Nephron progenitor cell (in vitro differentiated cells): ENCODE measurements at places on chromosomes 1 and 21.

GRCh38 chr1:2098839-2099785 lies 48.9 kb downstream of the PRKCZ start:
- DNase-seq: no peak

- peak; percentile 43 for DNase-seq
Observed at GRCh38 chr1:55040083-55040932, 960 bp downstream of the PCSK9 start.

GRCh38 chr1:195376190-195376589 lies 1232.0 kb downstream of the KCNT2 start:
- DNase-seq: no peak

- DNase-seq: no peak
Observed at GRCh38 chr1:157269656-157270375, 131.6 kb upstream of the ETV3 start.

DNA sequence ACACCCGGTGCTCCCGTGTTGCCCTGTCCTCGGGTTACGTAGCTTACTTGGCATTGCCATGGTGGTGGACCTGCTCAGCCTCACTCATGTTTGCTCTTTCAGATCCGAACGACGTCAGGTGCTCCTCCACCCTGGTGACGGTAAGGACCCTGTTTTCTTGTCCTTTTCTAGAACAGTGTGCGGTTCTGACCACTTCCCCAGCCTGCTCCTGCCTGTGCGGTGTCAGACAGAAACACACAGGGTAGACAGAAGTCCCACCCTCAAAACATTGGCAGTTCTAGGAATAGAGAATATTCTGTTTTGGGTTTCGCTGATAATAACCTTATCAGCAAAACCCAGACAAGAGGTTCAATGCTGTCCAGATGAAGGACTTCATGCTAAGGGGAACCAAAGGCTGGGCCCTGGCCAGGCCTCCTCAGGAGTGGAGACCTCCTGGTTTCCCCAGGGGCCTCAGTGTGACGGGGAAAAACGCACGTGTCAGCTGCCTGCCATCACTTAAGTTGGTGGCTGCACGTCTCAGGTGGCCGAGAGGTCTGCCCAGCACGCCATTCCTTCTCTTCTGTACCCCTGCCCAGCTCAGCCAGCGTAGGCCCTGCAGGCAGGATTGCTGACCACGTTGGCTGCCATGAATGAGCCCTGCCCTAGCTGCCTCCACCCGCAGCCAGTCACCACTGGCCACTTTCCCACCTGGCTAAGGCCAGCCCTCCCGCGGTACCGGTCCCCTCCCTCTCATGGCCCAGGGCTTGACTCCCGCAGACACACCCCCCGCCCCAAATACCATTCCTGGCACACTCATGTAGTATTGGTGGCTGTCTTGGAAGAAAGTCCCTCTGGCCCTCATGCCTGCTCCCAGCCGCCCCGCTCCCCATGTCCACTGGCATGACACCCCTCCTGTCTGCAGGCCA lies 33.6 kb downstream of the SLC37A1 start:
- no peak for DNase-seq

GRCh38 chr21:43912500-43912899 lies 47.5 kb downstream of the AGPAT3 start:
- no peak for DNase-seq

DNA sequence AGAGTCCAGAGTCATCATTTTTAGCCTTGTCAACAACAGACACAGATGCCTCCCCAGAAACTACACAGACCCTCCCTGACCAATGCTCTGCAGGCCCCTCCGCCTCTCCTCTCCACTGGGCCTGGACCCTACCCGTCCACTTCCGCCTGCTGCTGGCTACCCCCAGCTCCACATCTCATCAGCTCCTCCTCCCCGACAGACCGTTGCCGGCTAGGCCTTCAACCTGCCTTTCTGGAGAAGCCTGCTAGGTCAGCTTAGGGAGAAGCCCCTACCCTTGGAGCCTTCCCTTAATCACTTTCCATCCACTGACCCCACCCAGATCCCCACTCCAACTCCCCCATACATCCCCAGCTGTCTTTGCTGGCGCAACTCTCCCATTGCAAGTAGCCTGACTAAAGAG lies 1.4 kb downstream of the TRIM17 start:
- DNase-seq: no peak

- no peak for DNase-seq
Observed at GRCh38 chr1:54223441-54224202, 23.7 kb downstream of the MRPL37 start.

GRCh38 chr1:198657550-198658064 lies 18.8 kb downstream of the PTPRC start:
- DNase-seq: no peak

DNA sequence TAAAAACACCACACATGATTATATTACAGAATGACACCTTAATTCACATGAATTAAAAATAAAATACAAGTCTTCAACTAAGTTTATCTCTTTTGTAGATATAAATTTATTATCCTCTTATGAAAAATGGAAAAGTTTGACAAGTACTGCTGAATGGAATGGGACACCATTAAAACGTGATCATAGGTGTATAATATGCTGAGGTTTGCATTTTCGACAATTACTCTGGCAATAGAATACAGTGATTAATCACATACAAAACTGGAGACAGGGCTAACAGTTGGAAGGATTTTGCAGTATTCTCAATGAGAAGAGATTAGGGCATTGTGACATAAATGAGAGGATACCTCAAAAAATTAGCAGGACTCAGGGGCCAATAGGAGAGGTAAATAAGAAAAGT lies 17.1 kb upstream of the PLPPR4 start:
- no peak for DNase-seq

DNA sequence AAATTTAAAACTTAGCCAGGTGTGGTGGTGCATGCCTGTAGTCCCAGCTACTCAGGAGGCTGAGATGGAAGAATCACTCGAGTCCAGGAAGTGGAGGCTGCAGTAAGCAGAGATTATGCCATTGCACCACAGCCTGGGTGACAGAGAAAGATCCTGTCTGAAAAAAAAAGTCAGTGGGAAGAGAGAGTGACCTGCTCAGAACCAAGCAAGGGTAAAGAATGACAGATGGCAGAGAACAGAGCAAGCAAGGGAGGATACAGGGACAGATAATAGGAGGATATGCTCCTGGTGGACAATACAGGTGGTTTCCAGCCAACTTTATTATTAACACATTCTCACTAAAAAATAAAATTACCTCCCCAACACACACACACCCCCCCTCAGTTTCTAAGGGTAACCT lies 4.6 kb upstream of the TMEM51 start:
- no peak for DNase-seq

GRCh38 chr21:25818121-25818520 lies 83.3 kb downstream of the GABPA start:
- no peak for DNase-seq

- DNase-seq: no peak
Observed at GRCh38 chr1:145782272-145783099, 41.4 kb downstream of the RNF115 start.

DNA sequence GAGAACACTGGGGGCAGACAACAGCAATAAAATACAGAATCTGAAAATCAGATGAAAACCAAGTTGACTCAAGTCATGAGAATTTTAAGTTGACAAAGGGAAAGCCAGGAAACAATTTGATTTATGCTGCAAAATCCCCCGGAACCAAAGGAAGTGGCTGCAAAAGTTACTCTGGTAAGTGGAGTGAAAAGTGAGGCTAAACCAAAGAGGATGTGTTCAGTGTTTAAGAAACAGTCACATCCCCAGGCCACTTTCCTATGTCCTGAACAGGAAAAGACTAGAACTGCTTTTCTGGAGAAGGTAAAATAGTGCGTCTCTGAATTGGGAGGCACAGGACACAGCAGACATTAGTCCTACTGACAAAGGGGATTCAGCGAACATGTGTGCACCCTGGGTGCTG lies 5.9 kb downstream of the TARBP1 start:
- DNase-seq: no peak

- DNase-seq: no peak
Observed at GRCh38 chr21:44487831-44488230, 32.5 kb downstream of the LRRC3 start.

- no peak for DNase-seq
Observed at GRCh38 chr1:167219194-167219593, 1.5 kb upstream of the POU2F1 start.

DNA sequence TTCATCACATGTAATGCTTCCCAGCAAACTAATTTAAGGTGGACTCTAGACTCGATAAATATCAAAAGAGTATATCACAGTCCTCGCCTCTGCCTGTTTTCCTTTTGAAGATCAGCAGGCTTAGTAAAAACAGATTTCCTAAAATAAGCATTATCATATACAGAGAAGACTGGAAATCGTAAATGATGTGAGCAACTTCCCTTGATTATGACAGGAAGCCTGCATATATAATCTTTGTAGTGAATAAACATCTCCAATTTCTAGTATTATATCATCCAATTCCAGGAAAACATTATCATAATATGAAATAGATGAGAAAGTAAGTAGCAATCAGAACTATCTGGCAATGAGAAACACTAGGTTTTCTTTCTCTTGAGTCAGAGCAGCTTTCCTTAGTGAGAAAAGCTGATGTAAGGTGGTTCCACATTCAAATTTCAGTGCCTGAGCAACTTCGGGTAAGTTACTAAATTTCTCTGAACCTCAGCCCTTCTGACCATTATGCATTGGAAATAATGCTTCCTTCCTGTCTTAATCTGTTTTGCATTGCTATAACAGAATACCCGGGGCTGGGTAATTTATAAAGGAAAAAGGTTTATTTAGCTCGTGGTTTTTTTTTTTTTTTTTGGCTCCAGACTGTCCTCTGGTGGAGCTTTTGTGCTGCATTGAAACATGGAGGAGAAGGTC lies 12.6 kb upstream of the POU2F1 start:
- no peak for DNase-seq

- DNase-seq: no peak
Observed at GRCh38 chr1:81387446-81387845, 413.3 kb upstream of the ADGRL2 start.

DNA sequence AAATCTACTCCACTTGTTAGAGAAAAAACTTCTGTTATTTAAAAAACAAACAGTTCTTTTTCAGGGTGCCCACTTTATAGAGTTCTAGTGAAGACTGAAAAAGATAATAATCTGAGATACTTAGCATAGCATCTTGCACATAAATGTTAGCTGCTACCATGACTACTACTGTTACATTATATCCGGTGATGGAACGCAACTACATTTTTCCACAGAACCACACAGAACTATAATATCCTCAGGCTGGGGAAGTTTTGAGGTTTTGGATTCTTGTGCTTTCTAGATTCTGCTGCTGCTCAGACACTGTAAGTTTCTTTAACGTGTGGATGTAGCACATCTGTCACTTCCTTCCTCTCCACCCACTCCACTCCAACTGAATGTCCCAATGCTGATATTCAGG lies 110.3 kb downstream of the PTPN14 start:
- no peak for DNase-seq

- peak; percentile 63 for DNase-seq
Observed at GRCh38 chr1:57966751-57967406, 543.0 kb upstream of the DAB1 start.

- no peak for DNase-seq
Observed at GRCh38 chr1:23163395-23163794, 5.3 kb downstream of the LUZP1 start.

DNA sequence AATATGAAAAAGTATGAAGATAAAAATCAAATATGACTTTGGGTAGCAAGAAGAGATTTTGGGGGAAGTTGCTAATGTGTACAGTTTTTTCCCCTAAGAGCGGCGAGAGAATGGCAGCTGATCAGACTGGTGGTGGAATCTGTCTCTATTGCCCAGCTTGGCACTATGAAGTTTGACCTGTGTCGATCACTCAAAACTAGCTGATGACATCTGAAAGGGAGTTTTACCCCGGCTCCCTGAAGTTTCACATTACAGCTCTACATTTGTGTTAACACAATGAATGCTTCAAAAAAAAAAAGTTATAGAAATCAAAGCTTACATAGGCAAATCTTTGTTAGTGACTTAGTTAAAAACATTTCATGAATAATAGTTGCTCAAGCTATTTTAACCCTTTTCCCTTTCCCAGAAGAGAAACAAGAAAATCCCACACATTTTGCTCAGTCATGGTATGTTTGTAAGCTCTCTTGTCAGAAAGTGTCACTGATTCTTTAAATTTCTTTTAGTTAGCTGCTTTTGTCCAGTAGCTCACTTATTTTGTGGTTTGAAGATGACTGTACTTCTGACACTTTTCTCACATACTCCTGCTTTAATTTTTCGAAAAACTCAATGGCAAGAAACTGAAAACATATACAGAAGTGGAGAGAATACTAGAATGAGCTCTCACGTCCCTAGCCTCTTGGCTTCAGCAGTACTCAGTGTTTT lies 41.3 kb downstream of the DYRK1A start:
- DNase-seq: no peak

DNA sequence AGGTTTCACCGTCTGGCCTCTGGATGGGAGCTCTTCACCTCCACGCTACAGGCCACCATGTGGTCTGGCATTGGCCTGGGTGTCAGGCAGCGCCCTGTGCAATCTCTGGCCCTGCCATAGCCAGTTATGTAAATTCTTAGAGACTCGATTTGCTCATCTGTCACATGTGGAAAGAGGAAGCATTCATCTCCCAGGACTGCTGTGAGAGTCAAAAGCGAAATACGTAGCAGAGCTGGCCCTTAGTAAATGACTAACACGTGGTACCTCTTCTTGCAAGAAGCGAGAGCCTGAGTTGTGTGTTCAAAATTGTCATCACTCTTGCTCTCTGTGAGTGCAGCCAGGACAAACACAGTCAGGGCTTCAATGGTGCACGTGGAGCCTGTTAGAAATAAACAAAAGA lies 159.0 kb upstream of the BACE2 start:
- DNase-seq: no peak

GRCh38 chr1:70970407-70970806 lies 77.2 kb downstream of the PTGER3 start:
- no peak for DNase-seq

DNA sequence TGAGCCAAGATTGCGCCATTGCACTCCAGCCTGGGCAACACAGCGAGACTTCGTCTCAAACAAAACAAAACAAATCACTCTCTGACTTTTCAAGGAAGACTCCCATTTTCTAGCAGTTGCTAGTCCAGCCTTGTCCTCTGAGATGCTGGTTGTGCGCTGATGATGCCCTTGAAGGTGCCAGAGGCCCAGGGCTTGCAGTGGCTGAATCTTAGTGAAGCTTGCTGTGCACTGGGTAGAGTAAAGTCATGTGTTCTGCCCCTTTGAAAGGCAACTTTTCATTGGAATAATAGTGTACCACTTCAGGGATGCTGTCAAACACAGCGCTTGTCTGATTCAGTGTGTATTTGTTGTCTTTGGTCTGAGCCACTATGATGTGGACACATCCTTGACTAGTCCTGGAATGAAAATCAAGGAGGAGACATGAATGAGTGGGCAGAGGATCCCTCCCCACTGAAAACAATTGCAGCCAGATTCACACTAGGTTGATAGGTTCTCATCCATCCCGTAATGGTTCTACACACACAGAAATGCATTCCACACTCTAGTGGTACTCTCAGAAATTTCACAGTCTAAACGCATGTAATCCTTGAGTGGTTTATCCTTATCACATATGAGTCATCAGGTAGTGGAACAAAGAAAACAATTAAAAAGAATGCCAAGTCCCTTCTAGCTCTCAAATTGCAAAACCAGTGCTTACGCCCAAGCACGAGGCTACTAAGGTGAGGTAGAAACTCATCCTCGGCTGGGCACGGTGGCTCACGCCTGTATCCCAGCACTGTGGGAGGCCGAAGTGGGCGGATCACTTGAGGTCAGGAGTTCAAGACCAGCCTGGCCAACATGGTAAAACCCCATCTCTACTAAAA lies 17.8 kb upstream of the TDRD10 start:
- no peak for DNase-seq

GRCh38 chr1:227739636-227740035 lies 4.4 kb downstream of the SNAP47 start:
- no peak for DNase-seq

GRCh38 chr1:82399093-82399492 lies 598.4 kb downstream of the ADGRL2 start:
- no peak for DNase-seq
